ENCODE measurements at places on chromosomes 2 and 18.

GRCh38 chr2:57881998-57882888, 164.4 kb upstream of the VRK2 start:
- peak; percentile 42 for DNase-seq

DNA sequence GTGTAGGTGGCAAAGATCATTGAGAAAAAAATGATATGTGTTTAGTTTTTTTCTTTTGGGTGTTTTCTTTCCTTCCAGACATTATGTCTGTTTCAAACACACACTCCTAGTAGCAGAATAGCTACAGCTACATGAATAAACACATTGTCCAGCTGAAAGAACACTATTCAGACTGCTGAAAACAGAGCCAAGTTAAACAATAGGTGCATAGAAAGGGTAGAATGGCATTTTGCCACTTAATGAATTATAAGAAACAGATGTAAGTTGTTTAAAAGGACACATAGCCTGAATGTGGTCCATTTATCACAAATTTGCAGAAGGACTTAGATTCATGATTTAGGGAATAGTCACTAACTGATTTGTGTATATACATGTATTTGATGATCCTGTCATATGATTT, 20.1 kb downstream of the CTLA4 start:
- DNase-seq = no peak

GRCh38 chr2:226030788-226031646, 631.5 kb downstream of the NYAP2 start:
- DNase-seq = peak; percentile 21

DNA sequence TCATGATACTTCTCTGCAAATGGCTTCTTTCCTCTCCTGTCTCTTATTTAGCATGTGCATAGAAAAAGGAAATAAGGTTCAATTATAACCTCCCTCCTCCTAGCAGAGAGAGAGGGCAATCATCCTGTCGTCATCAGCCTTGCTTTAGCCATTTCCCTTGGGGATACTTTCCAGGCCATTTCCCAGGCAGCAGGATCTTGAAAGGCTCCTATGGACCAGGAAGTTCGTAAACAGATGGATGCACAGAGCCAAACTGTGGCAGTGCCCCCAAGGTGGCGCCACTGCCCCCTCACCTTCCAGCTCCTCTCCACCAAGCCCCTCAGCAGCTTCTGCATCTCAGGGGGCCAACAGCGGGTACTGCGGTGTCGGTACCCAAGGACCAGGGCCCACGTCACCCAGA, 157.4 kb downstream of the DTNA start:
- DNase-seq = no peak

- DNase-seq = no peak
These were observed 110.3 kb upstream of the PKDCC start for GRCh38 chr2:41937464-41937906.

- no peak for DNase-seq
These were observed 100.6 kb upstream of the FN1 start for GRCh38 chr2:215536510-215536909.

DNA sequence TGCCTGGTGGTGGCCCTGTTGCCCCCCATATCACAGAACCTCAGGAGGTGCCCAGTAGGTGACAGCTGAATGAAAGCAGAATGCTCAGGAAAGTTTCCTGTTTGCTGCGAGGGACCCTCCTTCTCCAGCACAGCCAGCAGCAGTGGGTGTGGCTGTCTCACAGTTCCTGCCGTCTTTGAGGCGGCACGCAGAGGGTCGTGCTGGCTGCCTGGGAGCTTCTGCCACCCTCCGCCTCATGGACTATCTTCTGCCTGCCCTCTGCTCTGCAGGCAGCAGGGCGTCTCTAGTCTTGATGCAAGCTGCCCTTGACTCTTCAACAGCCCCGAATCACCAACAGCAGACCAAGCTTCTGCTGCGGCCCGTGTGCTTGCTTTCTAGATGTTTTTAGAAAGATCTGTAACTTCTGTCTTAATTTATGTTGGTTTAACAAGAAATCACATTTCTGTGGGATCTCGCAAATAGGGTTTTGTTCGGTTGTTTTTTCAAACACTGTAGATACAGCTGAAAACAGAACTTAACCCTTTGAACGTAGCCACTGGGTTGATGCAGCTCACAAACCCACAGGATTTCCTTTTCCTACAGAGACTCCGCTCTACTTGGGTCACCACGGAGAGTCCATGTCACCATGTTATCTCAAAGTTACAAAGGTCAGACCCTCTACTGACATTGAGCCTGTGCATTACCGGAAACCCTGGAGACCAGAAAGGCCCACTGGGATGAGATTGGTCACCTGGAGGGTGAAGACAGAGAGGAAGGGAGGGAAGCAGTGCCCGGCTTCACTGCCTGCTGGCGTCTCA, 144.9 kb downstream of the ACOXL start:
- no peak for DNase-seq

- DNase-seq = no peak
These were observed 86.3 kb upstream of the SLC66A3 start for GRCh38 chr2:11068856-11069526.

- no peak for DNase-seq
These were observed 452.5 kb upstream of the SALL3 start for GRCh38 chr18:78526923-78527711.

DNA sequence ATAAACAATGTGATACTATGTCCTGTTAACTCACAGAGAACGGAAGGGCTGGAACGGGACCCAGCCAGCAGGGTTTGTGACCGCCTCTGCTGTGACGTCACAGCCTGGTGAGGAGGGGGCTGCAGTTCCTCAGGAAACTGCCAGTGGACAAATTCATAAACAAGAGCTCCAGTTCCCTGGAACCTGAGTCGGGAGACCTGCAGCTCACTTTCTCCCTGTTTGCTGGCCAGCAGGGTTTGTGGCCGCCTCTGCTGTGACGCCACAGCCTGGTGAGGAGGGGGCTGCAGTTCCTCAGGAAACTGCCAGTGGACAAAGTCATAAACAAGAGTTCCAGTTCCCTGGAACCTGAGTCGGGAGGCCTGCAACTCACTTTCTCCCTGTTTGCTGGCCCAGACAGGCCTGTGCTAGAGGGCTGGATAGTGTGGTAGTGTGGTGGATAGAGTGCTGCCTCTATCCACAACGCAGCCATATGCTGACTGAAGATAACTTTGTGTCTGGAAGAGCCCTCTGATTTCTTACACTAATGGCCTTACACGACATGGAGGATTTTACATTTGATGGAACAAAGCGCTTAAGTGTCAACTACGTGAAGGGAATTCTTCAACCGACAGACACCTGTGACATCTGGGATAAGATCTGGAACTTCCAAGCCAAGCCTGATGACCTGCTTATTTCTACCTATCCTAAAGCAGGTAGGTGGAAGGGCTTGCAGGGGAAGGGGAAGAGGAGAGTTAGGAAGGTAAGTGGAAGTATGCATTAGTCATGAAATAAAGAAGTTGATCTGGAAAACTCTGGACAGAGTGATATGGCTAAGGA, at the start of gene SULT1C4:
Gene SULT1C4, plus strand, starts transcription at position 140 of the 816 bp plus-strand sequence. Its CDS starts 384 bp downstream, at position 524.
- no peak for DNase-seq

DNA sequence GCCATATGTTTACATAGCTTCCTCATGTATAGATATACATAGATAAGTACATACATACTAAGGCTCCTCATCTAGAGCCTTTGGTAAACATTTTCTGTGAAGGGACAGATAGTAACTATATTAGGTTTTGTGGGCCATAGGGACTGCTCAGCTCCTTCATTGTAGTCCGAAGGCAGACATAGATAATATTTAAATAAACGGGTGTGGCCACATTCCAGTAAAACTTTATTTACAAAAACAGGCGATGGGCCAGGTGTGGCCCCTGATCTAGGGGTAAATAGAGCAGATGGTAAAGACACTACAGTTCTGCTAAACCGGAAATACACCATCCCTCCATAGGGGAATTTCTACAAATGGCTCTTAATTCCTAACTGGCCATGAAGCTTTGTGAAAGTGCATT, 7.3 kb downstream of the COQ10B start:
- DNase-seq = no peak

DNA sequence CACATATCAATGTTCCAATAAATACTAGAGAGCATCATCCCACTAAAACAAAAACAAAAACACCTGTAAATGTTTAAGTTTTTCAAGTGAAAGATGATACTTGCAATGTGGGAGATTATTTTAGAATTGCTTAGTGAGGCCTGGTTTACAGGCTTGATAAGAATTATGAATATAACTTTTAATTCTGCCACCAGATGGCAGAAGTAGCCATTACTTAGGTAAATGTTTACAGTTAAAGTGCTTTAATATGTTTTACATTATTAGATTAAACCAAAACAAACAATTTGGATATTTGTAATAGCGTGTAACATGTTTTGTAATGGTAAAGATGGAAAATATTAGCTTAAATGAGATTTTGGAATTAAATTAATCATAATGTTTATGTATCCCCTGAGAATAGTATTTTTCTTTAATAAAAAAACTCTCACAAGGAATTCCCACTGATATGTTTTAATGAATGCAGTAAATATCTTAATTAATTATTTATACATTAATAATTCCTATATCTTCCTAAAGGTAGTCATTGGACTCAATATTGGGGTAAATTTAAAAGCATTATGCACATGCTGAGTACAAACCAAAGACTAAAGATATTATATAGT, 522.0 kb downstream of the SPAG16 start:
- DNase-seq = peak; percentile 6

- DNase-seq = no peak
These were observed 126.7 kb upstream of the MYCN start for GRCh38 chr2:15813481-15814266.

DNA sequence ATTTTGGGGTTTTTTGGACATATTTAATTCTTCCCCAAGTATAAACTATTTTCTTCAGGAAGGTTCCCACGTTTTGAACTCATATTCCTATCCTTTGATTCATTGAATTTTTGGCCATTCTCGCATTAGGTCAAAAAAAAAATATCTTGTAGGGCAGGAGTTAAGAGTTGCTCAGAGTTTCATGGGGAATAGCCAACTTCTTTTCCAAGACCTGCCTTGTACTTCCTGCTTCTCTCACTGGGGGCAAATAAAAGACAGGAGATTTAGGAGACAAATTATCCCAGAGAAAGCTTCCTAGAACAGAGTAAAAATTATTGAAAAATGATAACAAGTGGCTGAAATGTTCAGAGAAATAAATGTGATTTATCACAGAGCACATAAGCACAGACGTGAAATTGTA, 55.2 kb upstream of the BCL11A start:
- DNase-seq = no peak

DNA sequence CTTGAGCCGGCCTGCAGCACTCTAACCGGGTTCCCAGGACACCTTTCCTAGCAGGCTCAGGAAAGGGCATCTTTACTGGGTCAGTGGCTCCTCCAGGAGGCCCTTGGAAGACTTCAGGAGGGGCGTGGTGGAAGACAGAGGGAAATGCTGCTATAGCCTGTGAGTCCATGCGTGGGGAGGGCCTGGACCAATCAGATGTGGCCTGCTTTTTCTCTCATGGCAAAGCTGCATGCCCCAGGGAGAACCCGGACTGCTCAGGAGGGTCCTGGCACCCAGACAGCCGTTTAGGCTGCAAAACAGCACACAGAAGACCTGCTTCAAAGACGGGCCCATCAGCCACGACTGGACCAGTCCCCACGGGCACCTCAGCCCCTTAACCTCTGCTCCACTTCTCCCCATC, 84.4 kb downstream of the EIPR1 start:
- DNase-seq = no peak

- no peak for DNase-seq
These were observed 55.9 kb downstream of the ACVR1C start for GRCh38 chr2:157572725-157573124.

DNA sequence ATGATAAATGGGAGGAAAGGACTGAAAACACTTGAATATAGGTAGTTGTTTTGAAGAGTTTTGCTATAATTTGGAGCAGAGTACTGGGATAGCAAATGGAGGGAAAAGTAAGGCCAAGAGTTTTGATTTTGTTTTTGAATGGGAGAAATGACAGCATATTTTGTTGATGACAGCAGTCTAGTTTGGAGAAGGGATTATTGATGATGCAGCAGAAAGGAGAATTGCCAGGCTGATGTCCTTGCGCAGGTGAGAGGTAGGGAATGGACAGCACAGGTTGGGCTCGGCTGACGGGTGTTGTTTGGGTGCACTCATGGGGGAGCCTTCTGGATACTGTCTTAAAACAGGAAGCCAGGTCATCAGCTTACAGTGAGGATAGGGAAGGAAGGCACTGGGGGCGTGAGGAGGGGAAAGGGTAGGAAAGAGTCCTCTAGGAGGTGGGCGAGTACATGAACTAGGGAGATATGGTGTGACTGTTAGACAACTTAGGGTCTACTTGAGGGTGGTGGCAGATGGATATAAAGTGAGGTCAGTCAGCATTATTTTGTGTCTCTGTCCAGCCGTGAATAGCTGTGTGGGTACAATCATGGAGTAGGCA, 10.4 kb downstream of the NCAPH start:
- no peak for DNase-seq

DNA sequence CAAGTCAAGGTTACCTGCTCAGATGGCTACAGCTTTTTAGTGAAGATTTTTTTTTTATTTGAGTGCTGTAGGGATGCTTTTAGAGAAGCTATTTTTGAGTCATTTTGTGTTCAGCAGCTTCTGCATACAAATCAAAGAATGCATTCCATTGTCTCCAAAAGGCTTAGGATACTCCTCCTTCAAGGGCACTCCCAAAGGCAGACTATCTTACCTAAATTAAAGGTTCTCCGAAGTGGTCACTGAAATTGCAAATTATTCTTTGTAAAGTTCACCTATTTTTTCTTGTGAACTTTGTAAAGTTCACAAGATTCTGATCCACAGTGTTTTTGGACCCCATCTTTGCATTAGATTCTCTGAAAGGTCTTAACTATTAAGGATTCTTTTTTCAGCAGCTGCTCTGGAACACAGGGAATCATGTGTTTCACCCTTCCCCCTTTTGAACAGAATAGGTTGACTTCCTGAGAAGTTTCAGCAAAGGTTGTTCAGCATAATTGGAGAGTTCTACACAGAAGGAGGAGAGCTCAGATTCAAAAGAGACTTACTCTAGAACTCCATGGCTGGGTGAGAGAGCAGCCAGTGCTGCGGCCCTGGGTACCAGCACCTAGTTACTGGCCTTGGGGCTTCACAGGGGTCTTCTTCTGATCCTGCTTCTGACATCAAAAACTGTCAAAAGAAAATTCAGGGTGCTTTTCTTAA, 14.5 kb downstream of the CLIP4 start:
- DNase-seq = no peak

DNA sequence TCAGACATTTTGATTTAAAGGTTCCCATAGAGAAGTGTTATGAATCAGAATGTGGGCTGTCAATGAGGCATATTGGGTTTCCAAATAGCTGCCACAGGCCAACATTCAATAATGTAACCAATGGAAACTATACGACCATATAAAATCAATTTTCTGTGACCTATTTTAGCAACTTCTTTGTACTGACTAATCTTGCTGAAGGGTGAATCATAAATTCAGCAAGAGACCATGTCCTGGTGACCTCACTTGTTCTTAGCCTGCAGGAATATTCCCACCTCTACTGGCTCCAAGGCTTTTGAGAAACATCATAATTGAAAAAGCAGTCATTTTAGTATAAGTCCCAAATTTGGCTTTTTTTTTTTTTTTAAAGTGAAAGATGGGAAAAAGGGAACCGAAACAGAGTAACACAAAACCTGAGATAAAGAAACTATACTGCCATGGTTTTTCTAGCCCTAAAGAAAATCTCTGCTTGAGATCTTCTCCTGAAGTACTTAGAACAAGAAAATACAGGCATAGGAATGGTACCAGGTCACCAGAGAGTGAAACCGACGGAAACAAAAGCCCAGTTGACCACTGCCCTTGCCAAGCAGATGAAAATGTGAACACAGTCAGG, 32.1 kb downstream of the PLEKHM3 start:
- DNase-seq = peak; percentile 16

GRCh38 chr2:222652491-222653255, 3.2 kb downstream of the FARSB start:
- DNase-seq = no peak

- no peak for DNase-seq
These were observed 72.3 kb upstream of the CD226 start for GRCh38 chr18:70019991-70020390.

- no peak for DNase-seq
These were observed 2019.4 kb upstream of the PIK3C3 start for GRCh38 chr18:39935598-39935997.

All from GM04504 (cell line).